Activated CD4-positive, alpha-beta memory T cell treated with anti-CD3 and anti-CD28 coated beads for 36 hours (primary cell): ENCODE measurements at places on chromosomes 16 and 17. TPM values are rescaled to one million over a fixed set of nuclear protein-coding genes. Genes with fewer than 3 reads are reported as not detected.

DNA sequence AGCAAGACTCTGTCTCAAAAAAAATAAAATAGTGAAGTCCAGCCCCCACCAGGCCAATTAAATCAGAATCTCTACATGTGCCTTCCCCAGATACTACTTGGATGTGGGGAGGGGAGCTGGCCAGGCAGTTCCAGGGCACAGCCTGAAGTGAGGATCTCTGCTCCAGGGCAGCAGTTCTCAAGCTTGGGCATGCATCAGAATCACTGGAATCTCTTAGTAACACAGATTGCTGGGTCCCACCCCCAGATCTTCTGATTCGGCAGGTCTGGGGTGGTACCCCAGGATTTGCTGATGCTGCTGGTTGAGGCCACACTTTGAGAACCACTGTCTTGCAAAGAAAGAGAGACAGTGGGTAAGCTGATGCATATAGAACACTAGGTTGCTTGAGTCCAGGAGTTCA, 8.3 kb upstream of the CDH5 start:
- no peak for DNase-seq

- no peak for DNase-seq
Measured at GRCh38 chr17:57242148-57242547, 14.2 kb upstream of the MSI2 start.

KRT10 gene
- total RNA-seq, result 28.4 TPM

HEATR9 gene
- total RNA-seq, result 0.27 TPM
